ENCODE measurements at places on chromosomes 6 and 20.

GRCh38 chr6:90008908-90009501, 114.7 kb downstream of the GJA10 start:
- peak overlapping the region; percentile 91 for H3K27ac ChIP-seq
- no peaks in the 10 kb centered on the region for H3K27me3 ChIP-seq
- H3K4me1 ChIP-seq: peaks cover 58% of the 10 kb centered on the region
- no peak overlapping the region for H3K4me3 ChIP-seq

- H3K36me3 ChIP-seq: peaks cover 53% of the 10 kb centered on the region
- peaks cover 19% of the 10 kb centered on the region for H3K4me1 ChIP-seq
- no peaks in the 10 kb centered on the region for H3K27me3 ChIP-seq
- no peak overlapping the region for H3K4me3 ChIP-seq
Measured at GRCh38 chr20:32227306-32227705, 19.6 kb downstream of the POFUT1 start.

DNA sequence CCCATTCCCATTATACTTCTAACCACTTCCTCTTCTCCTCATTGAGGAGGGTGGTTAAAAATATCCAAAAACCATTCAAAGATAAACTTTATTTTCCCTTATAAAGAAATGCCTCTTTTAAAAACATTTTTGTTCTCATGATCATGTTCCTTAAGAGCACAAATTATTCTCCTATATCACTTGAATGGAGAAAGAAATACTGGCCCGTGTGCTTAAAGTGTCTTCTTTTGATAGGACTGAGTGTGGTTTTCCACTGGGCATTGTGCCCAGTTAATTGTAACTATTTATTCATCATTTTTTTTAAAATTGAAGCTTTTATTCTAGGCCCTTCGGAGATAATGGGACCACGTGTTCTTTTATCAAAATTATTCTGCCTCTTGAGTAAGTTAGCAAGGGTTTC, 871.5 kb downstream of the QKI start:
- no peaks in the 10 kb centered on the region for H3K27me3 ChIP-seq
- H3K36me3 ChIP-seq: no peaks in the 10 kb centered on the region
- no peaks in the 10 kb centered on the region for H3K4me1 ChIP-seq
- H3K27ac ChIP-seq: no peak overlapping the region
- no peak for DNase-seq

GRCh38 chr6:142943711-142944123, 1.3 kb downstream of the HIVEP2 start:
- peaks cover 53% of the 10 kb centered on the region for H3K4me1 ChIP-seq
- peak overlapping the region; percentile 99 for H3K27ac ChIP-seq
- no peaks in the 10 kb centered on the region for H3K27me3 ChIP-seq
- DNase-seq: peak; percentile 62
- H3K4me3 ChIP-seq: peak overlapping the region; percentile 99

DNA sequence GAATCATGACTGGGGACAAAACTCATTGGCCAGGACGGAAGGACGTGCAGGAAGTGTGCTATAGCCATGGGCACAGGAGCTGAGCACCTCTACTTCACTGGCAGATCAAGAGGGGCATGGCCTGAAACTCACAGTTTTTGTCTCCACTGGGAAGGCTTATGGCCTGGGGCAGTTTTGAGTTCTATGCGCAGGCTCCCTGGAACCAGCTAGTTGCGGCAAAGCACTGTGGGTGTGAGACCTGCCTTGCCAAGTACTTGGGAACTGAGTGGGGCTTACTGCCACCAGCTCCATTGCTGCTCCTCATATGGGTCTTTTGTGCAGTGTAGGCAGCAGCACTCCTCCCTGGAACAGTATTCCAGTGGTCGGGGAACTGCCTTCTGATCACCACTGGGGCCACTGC, 282.6 kb upstream of the EYS start:
- no peaks in the 10 kb centered on the region for H3K27me3 ChIP-seq
- H3K4me3 ChIP-seq: no peak overlapping the region
- no peaks in the 10 kb centered on the region for H3K36me3 ChIP-seq
- H3K27ac ChIP-seq: no peak overlapping the region
- no peaks in the 10 kb centered on the region for H3K4me1 ChIP-seq

GRCh38 chr20:57879779-57880570, 170.2 kb upstream of the PMEPA1 start:
- H3K27me3 ChIP-seq: no peaks in the 10 kb centered on the region
- no peaks in the 10 kb centered on the region for H3K36me3 ChIP-seq
- H3K27ac ChIP-seq: no peak overlapping the region
- no peak overlapping the region for H3K4me3 ChIP-seq

DNA sequence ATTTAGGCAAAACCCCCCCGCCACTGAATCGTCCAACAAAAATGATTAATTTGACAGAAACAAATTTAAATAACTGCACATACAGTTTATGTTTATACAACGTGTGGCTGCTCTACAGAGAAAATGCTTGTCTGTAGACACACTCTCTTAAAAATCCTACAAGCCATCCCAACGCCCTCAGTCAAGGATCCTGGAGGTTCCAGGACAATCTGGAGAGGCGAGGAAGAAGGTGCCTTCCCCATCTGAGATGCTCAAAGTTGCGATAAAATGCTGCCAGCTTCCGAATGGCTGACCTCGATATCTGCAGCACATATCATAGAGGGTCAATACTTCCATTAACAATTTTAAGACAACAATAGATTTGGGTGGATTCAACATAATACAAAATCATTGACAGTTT, 25.3 kb downstream of the ZNF217 start:
- no peaks in the 10 kb centered on the region for H3K27me3 ChIP-seq
- peaks cover 41% of the 10 kb centered on the region for H3K4me1 ChIP-seq
- H3K27ac ChIP-seq: no peak overlapping the region
- H3K4me3 ChIP-seq: no peak overlapping the region

DNA sequence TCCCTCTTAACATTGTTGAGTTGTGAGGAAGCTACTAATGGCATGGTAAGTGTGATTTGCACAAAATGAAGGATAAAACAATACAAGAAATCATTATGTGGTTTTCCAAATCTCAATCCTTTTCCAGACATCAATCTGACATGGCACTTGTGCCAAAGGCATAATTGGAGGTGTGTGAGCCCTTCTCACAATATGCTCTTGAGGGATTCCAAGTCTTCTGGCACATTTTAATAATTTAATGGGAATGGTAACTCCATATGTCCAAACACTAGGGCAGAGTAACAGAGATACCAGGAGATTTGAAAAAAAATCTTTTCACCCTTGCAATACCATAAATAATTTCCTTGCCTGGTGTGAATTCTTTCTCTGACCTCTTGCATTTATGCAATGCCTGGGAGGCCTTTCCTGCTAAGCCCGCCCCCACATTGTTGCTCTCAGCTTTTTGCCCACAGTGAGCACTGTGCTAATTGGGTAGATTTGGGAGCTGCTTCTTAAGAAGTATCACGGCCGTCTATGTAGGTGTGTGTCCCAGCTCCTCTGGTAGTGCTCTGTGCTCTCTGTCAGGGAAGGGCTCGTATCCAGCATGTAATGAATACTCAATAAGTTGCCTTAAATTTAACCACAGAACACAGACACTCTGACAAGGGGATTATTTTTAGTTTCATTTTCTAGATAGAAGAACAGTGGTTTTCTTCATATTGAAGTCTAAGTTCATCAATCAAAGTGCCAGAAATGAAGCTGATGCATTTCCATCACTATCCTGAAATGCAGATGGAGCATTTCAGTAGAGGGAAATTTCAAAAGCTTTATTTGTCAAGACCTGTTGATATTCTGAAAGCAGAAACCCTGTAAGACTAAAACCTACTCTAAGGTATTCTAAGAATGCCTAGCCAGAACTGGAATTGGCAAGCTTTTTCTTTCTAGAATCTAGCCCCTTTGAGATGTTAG, 54.4 kb upstream of the CEP85L start:
- H3K36me3 ChIP-seq: peaks cover 9% of the 10 kb centered on the region
- H3K27me3 ChIP-seq: no peaks in the 10 kb centered on the region
- peak; percentile 40 for DNase-seq
- H3K4me3 ChIP-seq: peak overlapping the region; percentile 70

DNA sequence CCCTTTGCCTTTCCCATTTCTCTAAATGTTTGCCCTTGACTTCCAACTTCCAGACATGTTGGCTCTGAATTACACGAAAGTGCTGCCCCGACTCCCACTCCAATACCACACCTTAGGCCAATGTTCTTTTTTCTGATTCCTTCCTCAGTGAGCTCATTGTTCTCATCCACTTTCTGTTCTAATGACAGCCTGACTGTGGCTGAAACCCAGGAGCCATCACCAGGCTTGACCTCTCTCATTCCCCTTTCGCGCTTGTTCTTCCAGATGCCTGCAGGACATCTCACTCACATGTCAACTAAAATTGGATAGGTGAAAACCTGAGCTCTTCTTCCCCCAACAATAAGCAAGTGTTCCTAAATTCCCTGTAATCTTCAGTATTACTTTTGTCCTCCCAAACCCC, 40.4 kb downstream of the PTPRK start:
- DNase-seq: no peak
- peaks cover 10% of the 10 kb centered on the region for H3K4me1 ChIP-seq
- H3K4me3 ChIP-seq: no peak overlapping the region
- no peaks in the 10 kb centered on the region for H3K27me3 ChIP-seq
- H3K27ac ChIP-seq: no peak overlapping the region
- no peaks in the 10 kb centered on the region for H3K36me3 ChIP-seq
